ENCODE measurements at places on chromosomes 3 and 15.

DNA sequence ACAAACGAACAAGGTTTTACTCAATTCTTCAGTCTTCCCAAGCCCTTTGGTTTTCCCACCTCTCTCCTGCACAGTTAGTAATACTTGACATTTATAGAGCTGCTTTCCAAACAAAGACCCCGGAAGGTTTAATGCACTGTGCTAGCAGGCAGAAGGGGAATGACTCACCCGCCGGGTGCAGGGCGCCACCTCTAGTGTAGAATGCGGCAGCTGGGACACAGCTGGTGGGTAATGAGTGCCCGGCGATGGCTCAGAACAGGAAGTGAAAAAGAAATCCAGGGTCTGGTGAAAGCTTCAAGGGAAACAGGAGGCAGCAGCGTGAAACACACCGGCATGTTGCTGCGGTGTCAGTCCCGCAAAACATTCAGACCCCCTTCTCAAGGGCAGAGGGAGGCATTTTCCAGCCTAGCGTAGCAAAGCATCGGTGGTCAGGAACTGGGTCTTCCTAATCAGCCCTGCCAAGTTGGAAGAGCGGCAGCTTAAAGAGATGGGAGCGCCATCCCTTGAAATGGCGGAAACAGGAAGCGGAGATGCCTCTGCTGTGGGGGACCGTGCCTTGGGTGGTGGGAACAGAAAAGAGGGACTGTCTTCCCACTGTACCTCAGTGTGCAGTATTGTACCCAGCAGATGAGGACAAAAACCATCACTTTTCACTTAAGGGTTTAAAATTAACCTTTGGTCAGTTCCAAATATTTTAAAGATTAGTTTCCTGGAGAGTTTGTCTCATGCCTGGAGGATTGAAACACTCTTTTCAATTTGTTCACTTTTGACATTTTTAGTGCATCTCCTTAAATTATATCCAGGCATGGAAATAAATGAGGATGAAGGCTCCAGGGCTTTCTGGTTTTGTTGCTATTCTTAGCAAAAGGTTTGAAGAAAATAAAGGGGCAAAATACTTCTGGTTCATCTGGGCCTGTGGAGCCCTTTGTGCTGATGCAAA lies 160.7 kb upstream of the MCTP2 start:
- no peak for DNase-seq

DNA sequence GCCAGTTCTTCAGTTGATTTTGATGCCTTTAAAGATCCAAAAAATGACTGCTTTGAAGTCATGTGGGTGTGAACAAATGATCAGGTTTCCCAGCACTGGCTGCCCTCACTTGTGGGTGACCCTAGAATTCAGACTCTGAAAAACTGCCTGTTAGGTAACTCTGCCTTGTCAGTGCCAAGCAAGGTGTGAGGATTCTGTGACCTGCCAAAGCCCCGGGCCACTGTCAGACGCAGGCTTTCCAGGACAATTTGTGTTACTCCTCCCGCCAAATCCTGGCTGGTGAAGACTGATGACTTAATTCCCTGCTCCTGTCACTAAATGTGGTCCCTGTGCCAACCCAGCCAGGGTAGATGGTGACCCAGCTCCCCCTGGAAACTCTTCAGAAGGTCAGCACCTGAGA lies 99.2 kb upstream of the PSMD6 start:
- DNase-seq, result no peak

DNA sequence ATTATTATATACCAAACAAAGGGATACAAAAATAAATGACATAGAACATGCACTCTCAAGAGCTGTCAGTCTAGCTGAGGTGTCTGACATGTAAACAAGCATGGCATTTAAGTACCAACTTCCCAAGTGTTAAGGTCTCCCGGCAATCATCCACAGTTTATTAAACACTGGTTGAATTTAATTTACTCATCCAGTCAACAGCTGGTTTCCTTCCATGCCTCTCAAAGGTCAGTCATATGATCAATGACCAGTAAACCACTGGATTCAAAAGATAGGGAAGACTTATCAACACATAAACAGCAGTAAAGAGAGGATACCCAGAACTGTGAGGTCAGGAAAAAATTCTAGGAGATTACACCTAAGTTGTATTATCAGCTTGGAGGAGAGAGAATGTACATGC lies 80.4 kb downstream of the ADAM10 start:
- no peak for DNase-seq

- no peak for DNase-seq
Measured at GRCh38 chr3:59542276-59542675, 492.5 kb upstream of the CFAP20DC start.

DNA sequence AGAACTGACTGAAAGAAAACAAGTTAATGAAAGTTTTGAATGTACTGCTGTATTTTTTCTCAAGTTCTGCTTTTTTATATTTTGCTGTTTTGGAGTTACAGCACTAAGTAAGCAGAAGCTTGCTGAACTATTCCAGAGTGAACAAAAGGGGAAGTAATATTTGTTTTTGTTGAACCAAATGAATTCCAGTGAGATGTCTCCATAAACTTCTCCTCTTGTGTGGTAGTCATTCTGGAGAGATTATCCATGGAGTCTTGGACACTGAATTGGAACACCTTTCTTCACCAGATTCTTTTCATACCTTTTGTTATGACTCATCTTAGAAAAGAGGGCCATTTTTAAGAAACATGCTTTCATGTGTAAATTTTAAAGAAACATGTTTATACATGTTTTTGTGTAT lies 8.8 kb downstream of the ANKUB1 start:
- DNase-seq, result no peak

DNA sequence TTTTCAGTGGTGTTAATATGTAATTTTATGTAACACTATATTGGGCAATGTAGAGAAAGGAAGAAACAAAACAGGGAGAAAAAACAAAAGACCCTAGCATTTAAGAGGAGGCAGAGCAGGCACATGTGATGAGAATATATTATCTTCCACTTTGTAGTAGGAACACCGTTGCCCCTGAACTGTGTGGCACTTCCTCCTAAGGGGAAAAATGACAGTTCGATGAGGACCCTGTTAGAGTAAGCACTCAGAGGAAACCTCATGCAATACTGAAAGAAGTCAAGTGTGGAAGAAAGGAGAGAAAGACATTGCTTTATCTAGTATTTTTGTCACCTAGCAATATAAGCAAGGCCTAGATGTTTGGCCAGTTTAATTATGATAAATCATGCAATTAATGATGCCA lies 32.2 kb downstream of the ARPP21 start:
- no peak for DNase-seq

- no peak for DNase-seq
Measured at GRCh38 chr3:45084820-45085816, 59.0 kb downstream of the CLEC3B start.

GRCh38 chr15:41416128-41416741 lies 660 bp upstream of the RTF1 start:
- no peak for DNase-seq

- DNase-seq, result no peak
Measured at GRCh38 chr15:92989470-92989869, 89.3 kb downstream of the CHD2 start.

All from central memory CD4-positive, alpha-beta T cell (primary cell).